ENCODE measurements at places on chromosomes 13 and 19.
A peak's percentile ranks its signal among the peaks of the same experiment; 100 is the strongest.

- no peak for DNase-seq
These were observed 934.9 kb downstream of the SLITRK6 start for GRCh38 chr13:84864341-84864740.

- DNase-seq: no peak
These were observed 353.0 kb downstream of the NDFIP2 start for GRCh38 chr13:79833991-79834390.

DNA sequence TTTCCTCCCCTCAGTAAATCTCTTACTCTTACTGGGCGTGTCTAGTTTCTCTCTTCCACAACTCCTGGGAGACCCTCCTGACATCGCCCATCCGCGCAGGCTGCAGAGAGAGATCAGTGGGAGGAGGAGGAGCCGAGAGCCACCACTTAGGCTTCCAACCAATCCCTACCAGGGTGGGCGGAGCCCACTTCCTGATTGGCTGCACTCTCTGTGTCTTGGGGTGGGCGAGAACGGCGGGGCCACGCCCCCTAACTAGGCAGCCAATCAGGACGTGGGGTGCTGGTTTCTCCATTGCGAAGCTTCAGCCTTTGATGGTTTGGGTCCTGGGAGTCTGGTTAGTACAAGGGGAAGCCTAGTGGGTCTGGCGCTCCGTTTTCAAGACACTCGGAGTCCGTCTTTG is at the start of gene PMIS2:
Gene PMIS2 (plus strand): TSS at position 326 of the 400 bp plus-strand sequence. CDS start 87 bp downstream, outside the sequence.
- no peak for DNase-seq

GRCh38 chr13:19818223-19818842 is 35.6 kb upstream of the PSPC1 start:
- DNase-seq: no peak

DNA sequence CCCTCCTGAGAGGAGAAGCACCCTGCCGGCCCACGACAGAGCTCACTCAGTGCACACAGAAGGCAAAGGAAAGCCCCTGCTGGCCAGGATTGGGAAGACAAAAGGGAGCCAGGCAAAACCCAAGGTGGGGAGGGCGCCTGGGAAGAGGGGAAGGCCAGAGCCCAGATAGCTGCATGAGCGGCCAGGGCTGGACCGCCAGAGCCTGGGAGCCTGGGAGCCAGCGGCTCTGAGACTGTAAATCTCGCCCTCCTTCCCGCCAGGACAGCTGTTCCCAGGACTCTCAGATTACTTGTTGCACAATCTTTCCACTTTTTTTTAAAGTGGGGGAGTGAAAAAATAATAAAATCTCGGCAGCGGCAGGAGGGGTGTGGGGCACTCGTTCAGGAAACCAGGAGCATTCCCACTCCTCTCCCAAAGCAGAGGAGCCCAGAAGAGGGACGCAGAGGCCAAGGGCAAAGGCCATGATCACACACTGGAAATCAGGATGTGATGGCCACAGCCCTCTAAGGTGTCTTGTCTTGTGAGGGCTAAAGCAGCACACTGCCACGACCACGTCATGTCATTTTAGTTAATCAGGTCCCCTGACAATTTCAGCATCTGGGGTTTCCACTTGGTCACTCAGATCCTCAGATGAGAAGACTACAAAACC is 19.6 kb upstream of the EPHX3 start:
- DNase-seq: no peak

- no peak for DNase-seq
These were observed 113.8 kb downstream of the IRS2 start for GRCh38 chr13:109672545-109672944.

GRCh38 chr19:40739030-40739839 is 11.0 kb downstream of the ACTMAP start:
- no peak for DNase-seq

GRCh38 chr19:13794757-13795589 is at the start of gene ZSWIM4:
ZSWIM4 (plus strand) TSS chr19:13795443; CDS start chr19:13795649, 206 bp downstream.
- peak; percentile 95 for DNase-seq

DNA sequence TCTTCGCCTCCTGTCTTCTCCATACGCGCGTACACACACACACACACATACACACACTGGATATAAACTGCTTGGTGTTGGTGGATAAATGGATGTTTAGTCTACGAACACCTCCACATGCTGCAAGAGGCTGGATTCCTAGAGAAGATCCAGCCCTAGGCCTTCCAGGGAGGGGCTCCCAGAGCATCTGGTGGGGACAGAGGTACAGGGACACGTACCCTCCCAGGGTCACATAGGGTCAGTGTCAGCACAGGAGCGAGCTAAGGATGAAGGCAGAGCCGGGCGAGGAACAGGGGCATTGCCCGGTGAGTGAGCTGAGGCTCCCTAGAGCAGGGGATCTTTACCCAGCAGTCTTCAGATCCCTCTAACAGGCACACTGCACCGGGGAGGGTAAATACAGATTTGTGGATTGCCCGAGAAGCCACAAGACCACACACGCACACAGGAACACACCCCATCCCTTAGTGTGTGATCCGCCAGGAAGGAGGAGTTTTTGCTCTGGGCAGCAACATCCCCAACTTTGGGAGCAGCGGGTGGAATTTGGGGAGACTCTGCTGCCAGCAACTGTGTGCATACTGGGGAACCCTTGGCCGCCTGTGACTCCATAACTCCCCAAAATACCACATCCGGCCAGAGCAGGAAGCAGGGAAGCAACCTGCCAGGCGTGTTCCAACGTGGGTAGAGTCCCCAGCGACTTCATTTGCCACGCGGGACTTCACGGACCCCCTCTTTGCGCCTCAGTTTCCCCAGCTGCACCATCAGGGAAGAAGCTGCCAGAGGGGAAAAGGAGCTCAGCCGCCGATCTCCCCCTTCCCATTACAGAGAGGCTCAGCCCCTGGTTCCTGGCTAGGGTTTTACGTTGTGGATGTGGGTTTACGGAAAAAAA is 5.8 kb upstream of the TLE2 start:
- no peak for DNase-seq

GRCh38 chr13:42925626-42926025 is 66.4 kb downstream of the EPSTI1 start:
- no peak for DNase-seq

DNA sequence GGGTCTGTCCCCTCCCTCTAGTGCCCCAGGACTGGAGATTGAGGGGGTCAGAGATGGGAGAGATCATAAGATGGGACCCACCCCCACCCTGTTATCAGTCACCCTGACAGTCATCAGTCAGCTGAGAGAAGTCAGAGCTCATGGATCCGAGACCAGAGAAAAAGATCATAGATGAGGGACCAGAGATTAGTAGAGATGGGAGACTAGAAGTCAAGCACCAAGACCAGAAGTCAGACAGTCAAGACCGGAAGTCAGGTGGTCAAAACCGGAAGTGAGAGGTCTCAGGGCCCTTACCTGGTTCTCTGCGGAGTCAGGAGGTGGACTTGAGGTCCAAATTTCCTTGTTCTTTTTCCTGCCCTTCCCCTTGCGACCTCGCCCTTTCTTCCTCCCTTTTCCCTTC is 7.0 kb downstream of the COL5A3 start:
- no peak for DNase-seq

DNA sequence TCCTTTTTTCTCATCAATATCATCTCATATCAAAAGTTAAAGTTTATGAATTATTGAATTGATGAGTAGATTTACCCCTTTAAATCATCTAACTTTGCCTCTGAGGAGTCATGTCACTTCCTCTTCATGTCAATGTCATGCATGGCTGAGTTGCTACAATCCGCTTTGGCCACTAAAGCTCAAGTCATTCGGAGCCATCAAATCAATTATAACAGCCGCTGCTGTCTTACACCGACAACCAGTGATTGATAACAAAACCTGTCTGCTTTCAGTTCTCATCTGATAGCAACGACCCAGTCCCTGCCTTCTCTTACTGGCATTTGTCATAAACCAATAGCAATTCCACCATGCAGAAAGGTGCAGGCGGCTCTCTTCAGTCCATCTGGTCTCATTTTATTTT is 429.3 kb downstream of the DIAPH3 start:
- peak; percentile 85 for DNase-seq

DNA sequence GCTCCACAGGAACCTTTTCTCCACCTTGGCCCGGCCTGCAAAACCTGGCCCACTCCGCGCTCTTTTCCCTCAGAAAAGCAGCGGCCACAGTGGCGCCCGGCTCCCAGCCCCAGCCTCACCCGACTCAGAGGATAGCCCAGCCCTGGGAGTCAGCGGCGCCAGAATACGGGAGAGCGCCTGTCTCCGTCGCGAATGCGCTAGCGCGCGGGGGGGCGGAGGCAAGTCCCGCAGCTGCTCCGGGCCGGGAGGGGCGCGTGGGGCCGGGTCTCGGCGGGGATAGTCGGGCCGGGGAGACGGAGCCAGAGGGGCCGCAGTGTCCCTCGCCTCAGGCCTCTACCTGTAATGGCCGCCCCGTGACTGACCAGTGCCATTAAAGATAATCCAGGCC is at the start of gene ZFP30:
Gene ZFP30 (minus strand): TSS at position 165 of the 388 bp plus-strand sequence. CDS start 7,643 bp downstream, outside the sequence.
- peak; percentile 40 for DNase-seq

- peak; percentile 5 for DNase-seq
These were observed 89.5 kb downstream of the DGKH start for GRCh38 chr13:42137856-42138537.

DNA sequence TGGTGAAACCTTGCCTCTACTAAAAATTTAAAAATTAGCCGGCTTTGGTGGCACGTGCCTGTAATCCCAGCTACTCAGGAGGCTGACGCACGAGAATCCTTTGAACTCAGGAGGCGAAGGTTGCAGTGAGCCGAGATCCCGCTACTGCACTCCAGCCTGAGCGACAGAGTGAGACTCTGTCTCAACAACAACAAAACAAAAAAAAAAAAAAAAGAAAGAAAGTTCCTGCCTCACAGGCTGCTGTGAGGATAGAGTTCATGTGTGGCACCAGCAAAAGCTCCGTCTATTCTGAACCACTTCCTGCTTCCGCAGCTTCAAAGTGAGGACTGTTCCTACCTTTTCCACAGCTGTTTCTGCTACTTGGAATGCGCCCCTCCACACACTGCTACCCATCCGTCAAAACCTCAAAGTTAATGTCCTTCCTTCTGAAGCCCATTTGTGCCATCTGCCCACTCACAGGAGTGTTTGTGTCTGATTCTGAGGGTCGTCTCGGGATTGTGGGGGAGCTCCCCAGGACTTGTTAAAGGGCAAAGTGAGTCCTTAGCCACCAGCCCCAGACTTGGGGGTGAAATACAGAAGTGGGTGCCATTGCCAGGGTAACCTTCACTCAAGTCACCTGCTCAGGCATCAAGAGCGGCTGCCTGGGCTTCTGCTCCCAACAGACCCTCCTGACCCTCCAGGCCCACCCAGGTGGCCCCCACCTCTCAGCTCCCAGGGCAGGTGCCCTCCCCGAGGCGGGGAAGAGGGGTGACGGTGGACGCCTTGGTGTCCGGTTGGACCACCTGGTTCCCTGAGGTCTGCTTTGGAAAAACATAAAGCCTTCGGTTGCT is 2.9 kb downstream of the MFSD12 start:
- DNase-seq: no peak

- DNase-seq: no peak
These were observed 265.0 kb downstream of the RBM26 start for GRCh38 chr13:79141082-79141481.

GRCh38 chr19:46602392-46603194 is 1.5 kb downstream of the CALM3 start:
- no peak for DNase-seq

DNA sequence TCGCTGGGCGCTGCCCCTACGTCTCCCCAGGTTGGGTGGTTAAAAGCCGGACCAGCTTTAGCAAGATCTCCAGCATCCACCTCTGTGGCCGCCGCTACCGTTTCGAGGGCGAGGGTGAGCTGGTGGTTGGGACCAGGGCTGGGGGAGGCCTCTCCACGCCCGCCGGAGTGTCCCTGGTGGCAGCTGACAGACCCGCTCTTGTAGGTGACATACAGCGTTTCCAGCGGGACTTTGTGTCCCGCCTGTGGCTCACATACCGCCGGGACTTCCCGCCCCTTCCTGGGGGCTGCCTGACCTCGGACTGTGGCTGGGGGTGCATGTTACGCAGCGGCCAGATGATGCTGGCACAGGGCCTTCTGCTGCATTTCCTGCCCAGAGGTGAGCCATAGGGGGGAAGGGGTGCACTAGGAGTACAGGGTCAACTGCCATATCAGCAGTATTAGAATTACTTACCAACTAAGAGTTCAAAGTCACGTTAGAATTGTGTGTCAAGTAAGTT is 1.1 kb downstream of the ATG4D start:
- no peak for DNase-seq

GRCh38 chr13:94709001-94709834 is 3.1 kb downstream of the SOX21 start:
- DNase-seq: no peak

- no peak for DNase-seq
These were observed 20.9 kb upstream of the FOSB start for GRCh38 chr19:45446944-45447343.

DNA sequence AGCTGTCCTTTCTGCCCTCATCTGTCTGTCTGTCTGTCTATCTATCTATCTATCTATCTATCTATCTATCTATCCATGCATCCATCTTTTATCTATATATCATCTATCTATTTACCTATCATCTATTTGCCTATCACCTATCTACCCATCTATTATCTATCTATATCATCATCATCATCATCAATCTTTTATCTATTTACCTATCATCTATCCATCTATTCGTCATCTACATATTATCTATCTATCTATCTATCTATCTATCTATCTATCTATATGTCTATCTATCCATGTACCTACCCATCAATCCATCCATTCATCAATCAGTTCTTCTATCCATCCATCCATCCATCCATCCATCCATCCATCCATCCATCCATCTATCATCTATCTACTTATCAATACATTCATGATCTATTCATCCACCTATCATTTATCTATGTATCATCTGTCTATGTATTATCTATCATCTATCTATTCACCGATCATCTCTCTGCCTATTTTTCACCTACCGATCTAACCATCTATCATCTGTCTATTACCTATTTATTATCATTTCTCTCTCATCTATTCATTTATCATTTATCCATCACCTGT is 49.2 kb upstream of the ADGRE1 start:
- no peak for DNase-seq

DNA sequence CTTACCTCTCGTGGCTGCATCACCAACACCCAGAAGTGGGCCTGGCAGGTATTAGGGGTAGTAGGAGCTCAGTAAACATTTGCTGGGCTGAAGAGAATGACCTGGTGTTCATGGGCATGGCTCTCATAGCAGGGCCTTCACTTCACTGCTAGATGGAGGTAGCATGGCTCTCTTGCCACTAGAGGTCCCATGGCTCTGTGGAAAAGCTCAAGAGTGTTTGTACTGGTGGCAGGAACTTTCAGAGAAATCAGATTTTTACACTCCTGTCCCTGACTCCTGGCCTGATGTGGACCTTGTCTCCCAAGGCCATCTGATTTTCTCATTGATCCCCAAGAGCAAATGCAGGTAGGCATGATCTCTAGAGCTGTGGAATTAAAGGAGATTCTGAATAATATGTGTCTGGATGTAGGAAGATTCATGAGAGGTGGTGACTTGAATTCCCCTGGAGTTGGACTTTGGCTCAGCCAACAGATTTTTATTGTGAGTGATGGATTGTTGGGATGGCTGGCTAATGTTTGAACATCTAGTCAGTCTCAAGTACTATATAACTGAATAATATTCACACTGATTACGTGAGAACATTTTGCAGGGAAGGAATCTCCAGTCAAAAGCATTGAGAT is 5.7 kb downstream of the ZNF574 start:
- DNase-seq: no peak

GRCh38 chr19:36898422-36898821 is 17.7 kb downstream of the ZNF829 start:
- no peak for DNase-seq

- DNase-seq: peak; percentile 64
These were observed 210.9 kb downstream of the RGCC start for GRCh38 chr13:41668130-41668757.
